ENCODE measurements at places on chromosomes 3 and 15.

DNA sequence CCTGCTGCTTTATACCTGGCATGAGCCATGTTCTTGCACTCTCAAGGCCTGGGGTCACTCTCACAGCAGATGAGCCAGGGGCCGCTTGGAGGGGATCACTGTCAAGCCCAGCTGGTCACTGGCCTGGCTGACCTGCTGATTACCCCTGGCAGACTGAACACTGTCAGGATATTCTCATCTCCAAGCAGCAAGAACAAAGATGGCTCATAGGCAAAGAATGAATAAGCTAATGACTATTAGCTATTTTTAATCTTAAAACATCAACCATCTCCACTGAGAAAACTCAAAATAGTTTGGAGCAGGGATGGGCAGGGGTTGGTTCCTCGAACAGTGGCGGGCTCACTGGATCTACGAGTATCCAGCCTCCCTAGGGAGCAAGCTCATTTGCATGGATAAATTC lies 64.4 kb upstream of the ACAN start:
- DNase-seq, result no peak

- no peak for DNase-seq
Measured at GRCh38 chr3:46573701-46574100, 7.6 kb upstream of the LRRC2 start.

DNA sequence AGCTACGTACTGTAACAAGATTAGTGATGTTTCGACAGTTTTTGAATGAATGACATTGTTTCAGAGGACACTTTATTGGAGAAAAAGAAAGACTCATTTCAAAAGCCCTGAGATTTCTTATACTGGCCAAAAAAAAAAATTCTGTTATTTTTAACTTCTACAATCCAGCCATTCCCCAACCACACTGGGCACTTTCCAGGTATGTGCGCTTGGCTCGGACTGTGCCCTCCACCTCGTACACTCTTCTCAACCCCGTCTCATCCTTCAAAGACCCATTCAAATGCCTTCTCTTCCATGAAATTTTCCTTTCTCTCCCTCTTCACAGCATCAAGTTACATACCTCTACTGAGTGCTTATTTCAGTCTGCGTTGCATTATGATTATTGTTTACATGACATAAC lies 328.5 kb upstream of the SOX2 start:
- no peak for DNase-seq

DNA sequence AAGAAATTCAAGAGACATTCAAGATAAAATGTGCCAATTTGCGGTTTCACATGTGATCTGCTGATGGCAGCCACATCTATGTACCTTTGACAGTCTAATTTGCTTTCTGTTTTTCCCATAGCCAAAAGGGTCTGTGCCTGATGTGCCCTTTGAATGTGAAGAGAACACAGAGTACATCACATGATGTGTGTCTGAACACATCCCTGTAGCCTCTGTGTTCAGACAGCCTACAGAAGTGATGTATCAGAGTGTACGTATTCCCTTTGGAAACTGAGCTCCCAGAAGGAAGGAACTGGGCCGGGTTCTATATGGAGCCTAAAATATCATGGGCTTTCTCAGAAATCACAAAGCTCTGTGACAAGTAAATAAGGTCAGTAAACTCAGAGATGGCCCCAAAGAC lies 52.4 kb downstream of the BOC start:
- no peak for DNase-seq

GRCh38 chr15:28112962-28113361 lies 13.8 kb upstream of the OCA2 start:
- DNase-seq, result no peak

DNA sequence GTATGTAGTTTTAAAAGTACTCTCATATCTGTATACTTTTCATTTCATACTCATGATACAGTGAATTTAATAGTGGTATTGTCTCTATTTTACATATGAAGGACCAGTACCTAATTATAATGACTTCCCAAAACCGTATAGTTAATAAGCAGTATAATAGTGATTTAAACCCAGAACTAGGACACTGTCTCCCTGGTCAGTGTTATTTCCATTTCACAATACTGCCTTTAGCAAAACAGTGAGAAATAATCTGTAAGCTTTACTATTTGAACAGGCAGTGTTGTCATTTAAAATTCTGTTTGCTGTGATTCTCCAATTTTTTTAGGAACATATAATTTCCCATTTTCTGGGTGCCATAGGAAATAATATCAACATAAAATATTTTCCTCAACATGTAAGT lies 116.2 kb downstream of the TCF12 start:
- DNase-seq, result no peak

- no peak for DNase-seq
Measured at GRCh38 chr3:112561484-112561733, 353 bp downstream of the ATG3 start.

DNA sequence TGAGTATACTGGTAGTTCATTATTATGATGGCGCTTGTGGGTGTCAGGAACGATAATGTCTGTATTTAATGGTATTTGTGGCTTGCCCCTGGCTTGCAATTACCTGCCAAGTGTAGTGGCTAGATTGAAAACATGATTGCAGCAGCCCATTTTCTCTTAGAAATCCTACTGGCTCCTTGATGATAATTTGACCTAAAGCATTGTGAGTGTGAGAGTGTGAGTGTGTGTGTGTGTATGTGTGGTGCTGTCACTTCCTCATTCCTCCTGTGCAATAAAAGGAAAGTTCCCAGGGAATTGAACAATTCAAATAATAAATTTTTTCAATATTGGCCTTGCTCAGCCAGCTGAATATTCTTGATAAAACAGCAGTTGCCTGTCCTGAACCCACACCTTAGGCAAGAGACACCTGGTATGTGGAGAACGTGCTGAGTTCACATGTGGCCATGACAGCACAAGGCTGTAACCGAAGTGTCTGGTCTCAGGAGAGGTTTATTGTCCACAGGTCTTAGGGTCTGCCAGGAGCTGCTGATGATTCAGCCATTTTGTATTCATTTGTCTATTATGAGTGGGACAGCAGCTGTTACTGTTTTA lies 193.3 kb downstream of the CD47 start:
- DNase-seq, result no peak

- no peak for DNase-seq
Measured at GRCh38 chr3:55327131-55327920, 159.8 kb downstream of the WNT5A start.
